Liver (tissue), 10 donors: ENCODE measurements at places on chromosomes 11 and 22.

DNA sequence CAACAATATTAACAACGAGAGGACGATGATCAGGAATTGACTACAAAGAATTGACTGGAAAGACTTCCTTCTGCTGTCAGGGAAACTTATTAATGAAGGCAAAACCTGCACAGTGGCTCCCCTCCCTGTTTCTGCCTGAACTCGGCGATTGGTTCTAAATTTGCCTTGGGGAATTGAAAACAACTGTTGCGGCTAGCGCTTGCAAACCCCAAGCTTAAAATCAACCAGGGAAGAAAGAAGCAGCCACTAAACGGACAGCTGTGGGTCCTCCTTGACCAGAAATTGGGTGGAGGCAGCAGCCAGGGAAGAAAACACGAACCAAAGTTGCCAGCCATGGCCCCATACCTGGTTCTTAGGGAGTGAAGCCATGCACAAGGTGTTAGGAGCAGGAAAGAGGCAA is 383.5 kb upstream of the CADM1 start:
- DNase-seq: no peak

DNA sequence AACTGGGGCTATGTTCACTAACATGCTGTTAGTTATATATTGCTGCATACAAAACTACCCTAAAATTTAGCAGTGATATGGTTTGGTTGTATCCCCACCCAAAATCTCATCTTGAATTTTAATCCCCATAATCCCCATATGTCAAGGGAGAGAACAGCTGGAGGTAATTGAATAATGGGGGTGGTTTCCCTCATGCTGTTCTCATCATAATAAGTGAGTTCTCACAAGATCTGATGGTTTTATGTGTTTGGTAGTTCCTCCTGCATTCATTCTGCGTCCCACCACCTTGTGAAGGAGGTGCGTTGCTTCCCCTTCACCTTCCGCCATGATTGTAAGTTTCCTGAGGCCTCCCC is 10.0 kb upstream of the PATL1 start:
- DNase-seq: no peak

GRCh38 chr11:18490319-18490718 is 34.7 kb downstream of the LDHAL6A start:
- no peak for DNase-seq

- no peak for DNase-seq
Measured at GRCh38 chr11:77173494-77173893, 45.4 kb downstream of the MYO7A start.

GRCh38 chr11:45532546-45532945 is 132.9 kb downstream of the CHST1 start:
- DNase-seq: no peak
